Activated T-helper 9 cell treated with anti-CD3 and anti-CD28 coated beads, Interleukin-2, amount 50 U/mL, for 16 hours (primary cell): ENCODE measurements at places on chromosomes 11 and 22.

DNA sequence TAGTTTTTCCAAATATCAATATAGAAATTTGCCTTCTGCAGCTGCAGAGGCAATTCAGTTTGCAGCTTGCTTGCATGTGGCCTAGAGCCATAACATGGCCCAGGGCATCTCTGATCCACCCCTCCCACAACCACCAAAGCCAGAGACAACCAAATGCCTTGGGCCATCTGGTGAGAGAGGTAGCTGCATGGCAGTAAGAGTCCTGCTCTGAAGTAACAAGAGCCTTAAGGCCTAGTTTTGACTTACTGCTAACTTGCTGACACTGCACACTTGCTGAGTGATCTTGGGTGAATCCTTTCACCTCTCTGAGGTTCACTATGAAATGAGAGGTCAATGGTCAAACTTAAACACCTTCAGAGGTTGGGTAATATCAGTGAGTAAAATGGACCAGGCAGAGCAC, 4.9 kb upstream of the SPECC1L start:
- DNase-seq = no peak

DNA sequence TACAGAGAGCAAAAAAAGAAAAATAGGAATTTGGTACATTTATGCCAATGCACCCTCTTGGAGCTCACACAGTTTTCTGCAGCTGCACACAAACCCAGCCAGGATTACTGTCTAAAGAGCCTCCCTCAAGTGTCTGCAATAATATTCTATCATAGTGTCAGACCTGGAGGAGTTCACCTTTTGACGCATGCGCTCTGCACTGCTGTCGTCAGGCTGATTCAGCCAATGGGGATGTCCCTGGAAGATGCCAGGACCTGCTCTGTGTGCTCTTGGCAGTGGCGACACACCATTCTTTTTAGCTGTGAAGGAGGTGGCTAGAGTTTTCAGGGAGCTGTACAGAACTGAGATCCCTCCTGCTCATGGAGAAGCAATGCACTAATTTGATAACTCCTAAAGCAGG, 249.0 kb upstream of the KIRREL3 start:
- DNase-seq = no peak

DNA sequence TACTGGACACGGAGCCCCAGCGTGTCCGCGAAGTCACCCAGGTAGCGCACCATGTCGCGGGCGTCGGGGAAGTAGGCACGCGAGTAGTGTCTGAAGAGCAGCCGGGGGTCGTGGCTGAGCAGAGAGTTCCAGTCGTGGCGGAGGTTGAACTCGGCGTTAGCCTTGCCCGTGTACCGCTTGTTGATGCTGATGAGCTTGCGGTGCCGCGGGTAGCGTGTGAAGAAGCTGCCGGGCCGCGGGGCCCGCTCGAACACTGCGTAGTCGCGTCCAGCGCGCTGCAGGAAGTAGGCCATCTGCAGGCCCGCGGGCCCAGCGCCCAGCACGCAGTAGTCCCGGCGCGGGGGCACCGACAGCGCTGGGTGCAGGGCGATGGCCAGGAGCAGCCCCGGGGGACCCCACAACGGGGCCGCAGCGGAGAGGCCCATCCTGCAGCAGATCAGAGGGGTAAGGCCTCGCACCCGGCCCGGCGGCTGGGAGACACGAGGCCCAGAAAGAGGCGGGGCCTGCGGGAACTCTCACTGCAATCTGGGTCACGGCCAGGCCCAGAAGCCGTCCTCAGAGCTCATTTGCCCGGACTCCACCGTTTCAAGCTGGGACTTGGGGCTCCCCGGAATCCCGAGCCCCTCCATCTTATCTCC, 723 bp downstream of the FOXRED2 start:
- DNase-seq = no peak

GRCh38 chr11:57483562-57483918, 23.2 kb downstream of the RTN4RL2 start:
- no peak for DNase-seq

- DNase-seq = no peak
Observed at GRCh38 chr11:126331286-126331685, 24.2 kb upstream of the ST3GAL4 start.

DNA sequence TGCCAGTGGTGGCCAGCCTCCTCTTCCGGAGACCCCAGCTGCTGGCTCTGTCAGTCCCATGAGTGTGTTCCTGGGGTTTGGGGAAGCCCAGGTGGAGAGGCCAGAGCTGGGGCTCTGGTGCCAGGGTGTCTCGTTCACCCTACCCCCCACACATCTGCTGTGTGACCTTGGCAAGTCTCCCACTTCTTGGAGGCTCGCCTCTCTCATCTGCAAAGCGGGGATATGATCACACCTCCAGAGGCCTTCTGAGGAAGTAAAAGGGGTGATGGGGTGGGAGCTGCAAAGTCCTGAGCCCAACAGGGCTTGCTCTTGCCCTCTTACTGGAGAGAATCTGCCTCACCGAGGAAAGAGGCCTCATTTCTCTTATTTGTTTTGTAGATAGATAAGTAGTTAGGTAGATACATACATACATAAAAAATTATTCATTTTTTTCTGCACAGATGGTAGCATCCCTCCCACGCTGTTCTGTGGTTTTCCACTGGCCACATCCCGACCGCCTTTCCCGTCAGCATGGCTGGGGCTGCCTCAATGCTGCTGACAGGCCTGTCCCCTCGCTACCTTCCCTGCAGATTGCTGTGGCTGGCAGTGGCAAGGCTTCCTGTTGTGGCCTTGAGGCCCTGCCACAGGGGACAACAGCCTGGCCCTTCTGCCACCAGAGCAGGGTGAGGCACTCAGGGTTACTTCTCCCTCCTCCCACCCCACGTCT, 23.9 kb downstream of the MYO7A start:
- peak; percentile 19 for DNase-seq

DNA sequence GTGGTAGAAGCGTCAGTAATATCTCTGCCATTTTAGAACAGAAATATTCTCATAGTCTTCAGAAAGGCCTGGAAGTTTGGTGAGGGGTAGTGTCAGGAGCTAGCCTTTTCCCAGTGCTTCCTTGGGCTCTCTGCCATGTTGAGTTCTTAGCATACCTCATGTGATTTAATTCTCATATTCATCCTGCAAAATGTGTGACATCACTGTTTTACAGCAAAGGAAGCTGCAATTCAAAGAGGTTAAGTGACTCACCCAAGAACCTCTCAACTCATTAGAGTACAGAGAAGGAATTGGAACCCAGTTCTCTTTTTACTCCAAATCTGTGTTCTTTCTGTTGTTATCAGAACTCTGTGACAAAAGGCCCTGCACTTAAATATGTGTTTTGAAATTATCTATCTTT, 72.1 kb downstream of the RNF169 start:
- no peak for DNase-seq

DNA sequence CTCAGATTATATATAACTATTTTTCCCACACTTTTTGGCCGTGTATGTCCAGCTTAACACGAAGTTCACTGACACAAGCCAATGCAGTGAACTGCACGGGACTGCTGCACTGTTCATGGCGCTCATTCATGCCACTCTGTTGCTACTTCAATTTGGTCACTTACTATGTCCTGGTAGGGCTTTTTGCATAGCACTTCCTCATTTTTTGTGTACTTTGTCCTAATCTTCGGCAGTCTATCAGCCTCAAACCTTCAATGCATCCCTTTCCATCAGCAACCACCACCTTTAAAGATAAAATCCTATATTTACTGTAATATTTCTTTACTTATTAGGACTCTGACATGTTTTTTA, 18.7 kb upstream of the ARHGAP32 start:
- DNase-seq = no peak

DNA sequence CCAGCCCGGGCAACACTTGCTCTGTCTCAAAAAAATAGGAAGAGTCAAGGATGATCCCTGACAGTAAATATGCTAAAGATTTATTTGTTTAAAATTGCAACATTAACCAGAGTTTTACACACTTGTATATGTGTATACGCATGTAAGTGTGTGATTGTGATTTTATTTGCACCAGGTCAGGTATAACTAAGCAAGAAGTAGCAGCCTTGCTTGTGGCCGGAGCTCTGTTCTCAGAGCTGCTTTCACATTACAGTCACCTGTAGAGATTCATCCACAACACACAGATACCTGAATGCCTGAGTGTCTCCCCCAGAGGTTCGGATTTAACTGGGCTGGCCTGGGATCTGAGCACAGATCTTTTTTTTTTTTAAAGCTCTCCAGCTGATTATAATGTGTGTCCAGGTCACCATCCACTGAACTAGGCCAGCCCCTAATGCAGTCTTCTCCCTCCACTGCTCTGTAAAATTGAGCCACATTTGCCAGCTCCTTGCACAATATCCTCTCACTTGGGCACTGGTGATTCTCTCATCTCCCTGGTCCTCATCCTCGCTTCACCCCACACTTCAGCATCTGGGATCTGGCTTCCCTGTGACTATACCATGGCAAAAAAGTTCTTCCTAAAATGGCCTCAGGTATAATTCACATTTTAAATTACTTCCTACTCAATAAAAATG, 48.3 kb downstream of the LIF start:
- no peak for DNase-seq

DNA sequence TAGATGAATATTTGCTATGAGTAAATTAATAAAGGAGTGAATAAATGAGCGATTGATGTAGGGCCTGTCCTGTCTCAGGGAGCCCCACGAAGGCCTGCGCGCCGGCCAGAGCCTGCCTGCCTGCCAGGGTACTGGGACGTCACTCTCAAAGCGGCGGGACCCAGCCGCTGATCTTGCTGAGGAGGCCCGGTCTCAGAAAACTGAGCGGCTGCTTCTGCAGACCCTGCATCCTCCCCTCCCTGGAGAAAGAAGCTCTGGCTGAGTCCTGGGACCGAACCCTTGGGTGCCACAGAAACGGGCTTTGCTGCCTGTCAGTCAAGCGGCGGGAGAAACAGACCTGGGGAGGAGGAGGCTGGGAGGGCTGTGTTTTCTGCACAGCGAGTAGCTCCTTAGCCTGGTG, 91.6 kb upstream of the B3GAT1 start:
- no peak for DNase-seq

GRCh38 chr22:46686221-46687047, 51.6 kb downstream of the CERK start:
- no peak for DNase-seq

- no peak for DNase-seq
Observed at GRCh38 chr11:106331176-106331575, 253.7 kb downstream of the AASDHPPT start.

- DNase-seq = no peak
Observed at GRCh38 chr11:46944356-46945075, 8.0 kb downstream of the CSTPP1 start.

GRCh38 chr11:36565031-36565610, 2.7 kb upstream of the RAG1 start:
- no peak for DNase-seq

DNA sequence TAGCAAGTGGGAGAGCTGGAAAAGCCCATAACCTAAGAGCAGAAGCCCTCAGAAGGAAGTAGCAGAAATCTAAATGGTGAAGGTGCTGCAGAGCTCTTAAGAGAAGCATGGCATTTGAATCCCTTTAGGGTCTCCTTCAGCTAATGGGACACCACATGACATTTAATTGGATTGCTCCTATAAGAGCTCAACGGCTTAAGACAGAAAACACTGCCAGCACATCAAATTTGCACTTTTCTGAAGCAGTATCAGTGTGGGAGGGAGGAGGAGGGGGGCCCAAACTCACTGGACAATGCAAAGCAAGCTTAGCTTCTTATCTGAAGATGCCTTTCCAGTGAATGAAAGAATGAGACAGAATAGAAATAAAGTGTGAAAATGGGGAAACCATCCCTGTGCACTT, 287.9 kb upstream of the MTNR1B start:
- DNase-seq = no peak

GRCh38 chr11:120240866-120241265, 926 bp downstream of the POU2F3 start:
- no peak for DNase-seq

DNA sequence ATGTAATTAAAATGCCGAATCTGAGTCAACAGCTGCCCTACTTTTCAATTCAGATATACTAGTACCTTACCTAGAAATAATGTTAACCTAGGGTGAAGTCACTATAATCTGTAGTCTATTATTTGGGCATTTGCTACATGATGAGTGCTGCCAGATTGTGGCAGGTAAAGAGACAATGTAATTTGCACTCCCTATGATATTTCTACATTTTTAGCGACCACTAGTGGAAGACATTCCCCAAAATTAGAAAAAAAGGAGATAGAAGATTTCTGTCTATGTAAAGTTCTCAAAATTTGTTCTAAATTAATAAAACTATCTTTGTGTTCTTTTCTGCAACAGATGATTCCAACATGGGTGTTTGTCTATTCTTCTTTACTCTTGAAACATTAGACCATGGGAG, 14.1 kb downstream of the MS4A1 start:
- DNase-seq = no peak

- DNase-seq = no peak
Observed at GRCh38 chr22:23531966-23532705, 48.0 kb downstream of the IGLL1 start.

- DNase-seq = no peak
Observed at GRCh38 chr22:50061141-50061823, 3.2 kb upstream of the TTLL8 start.
